Forelimb muscle (tissue), 1 donor: ENCODE measurements at places on chromosomes 4 and X. TPM values are rescaled to one million over a fixed set of nuclear protein-coding genes. Genes with fewer than 3 reads are reported as not detected.

DNA sequence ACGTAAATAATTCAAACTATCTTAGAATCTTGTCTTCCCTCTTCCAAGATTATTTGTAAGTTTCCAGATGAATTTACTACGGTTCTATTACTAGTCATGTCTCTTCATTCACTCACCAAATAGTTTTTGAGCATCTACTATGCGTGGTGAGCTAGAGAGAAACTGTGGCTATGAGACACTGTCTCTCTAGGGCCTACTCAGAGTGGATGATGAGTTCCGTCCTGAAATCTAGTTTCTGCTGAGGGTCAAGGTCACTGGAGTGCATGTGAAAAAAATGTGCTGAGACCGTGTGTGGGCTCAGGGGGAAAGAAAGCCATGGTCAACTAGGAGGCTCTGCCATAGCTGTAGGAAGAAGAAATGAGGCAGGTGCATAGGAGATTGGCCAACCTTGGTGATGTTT lies 320.2 kb upstream of the GATB start:
- no peak for DNase-seq

DNA sequence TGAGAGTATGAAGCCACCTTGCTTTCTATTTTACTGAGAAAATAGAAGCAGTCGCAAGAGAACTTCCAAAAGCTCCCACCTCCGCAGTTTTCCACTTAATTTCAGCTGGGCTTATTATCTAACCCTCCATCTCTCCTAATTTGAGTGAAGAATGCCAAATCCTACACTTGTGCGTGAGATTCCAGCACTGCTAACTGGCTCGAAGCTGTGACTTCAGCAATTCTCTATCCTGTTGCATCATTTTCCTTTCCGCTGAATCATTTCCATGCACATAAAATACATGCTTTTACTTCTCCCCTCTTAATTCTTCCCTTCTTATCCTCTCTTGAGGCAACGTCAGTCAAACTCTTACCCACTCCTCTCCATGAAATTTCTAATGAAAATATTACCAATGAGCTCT lies 189.5 kb downstream of the GASK1B start:
- no peak for DNase-seq

DNA sequence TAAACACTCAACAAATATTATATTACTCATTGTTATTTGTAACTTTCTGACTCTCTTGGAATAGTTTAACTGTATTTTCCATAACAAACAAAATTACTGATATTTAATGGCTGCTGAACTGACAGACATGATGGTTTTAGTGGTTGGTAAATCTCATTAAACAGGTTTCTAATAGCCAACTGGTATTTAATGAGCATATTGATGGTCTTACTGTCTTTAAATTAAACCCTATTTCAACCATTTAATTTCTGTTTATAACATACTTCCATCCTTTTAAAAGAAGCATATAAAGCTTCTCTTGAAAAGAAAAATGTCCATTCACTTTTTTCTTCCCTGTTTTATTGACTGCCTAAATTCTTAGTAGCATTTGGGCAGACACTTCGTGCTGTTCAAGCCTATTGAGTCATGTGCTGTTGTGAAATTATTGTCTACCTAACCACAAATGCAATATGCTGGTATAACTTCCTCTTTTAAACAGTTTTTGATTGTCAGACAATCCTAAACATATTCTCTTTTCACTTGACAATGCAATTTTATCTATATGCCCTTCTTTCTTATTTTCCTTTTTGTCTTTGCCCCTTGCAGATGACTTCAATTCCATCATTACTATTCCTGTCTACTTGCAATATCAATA lies 163.9 kb upstream of the SLC7A11 start:
- no peak for DNase-seq

DNA sequence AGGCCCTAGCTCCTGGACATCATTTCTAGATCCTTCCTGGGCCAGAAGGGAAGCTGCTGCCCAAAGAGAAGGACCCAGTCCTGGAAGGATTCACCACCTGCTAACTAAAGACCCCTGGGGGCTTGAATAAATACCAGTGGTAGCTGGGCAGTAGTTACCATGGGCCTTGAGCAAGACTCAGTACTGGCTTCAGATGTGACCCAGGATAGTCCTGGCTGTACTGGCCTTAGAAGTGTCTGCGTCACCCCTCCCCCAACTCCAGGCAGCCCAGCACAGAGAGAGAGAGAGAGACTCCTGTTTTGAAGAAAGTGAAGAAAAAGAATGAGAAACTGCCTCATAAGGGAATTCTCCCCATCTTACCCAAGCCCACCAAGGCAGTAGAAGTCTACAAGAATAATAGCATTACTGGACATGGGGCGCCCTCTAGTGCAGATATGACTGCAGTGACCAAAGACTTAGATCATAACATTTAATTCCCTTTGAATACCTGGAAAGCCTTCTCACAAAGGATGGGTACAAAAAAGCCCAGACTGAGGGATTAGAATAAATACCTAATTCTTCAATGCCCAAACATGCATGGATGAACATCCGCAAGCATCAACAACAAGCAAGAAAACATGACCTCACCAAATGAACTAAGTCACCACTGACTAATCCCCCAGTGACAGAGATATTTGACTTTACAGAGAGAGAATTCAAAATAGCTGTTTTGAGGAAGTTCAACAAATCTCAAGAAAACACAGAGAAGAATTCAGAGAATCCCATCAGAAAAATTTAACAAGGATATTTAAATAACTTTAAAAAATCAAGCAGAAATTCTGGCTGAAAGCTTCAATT lies 171.8 kb downstream of the HNRNPD start:
- no peak for DNase-seq

DNA sequence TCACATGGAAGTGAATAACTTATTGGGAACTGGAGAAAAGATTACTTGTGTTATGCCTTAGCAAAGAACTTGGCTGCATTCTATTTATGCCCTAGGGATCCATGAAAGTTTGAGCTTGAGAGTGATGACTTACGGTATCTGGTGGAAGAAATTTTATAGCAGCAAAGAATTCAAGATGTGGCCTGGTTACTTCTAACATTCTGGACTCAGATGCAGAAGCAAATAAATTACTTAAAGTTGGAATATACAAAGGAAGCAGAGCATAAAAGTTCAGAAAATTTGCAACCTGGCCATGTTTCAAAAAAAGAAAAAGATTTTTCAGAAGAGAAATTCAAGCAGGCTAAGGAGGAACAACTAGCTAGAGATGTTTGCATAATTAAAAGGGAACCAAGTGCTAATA lies 252.3 kb upstream of the WDFY3 start:
- peak; percentile 13 for DNase-seq

DNA sequence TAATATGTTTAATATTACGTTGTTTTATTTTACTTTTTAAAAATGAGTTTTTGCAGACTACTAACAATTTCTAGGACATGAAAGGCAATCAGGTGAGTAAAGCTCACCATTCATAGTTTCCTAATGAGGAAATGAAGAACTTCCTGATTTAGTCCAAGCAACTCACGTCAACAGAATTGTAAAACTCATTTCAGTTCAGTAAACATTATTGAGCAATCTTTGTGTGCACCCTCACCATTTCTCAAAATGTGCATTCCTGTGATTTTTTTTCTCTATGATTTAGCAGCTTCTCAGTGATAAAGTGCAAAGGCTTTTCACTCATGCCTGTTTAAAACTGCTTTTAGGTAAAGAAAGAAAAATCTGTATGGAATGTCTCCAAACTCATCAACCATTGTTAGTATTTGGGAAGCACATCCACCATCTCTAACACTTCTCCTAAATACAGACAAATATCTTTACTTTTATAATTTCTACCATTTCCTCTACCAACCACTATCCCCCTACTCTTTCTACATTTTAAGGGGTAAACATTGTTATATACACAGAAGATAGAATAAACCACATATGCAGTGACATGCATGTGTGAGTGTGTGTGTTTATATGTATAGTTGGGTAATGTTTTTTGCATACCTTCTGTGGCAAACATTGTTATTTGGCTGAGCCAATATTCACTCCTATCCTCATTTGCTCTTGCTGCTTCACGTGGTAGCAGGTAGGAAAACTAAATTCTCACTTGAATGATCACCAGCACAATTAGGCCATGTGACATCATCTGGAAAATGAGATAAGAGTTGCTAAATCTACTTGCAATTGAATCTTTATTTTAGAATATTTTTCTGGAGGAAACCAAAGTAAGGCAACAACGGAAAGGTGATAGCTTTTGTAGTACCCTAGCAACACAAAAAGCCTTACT lies 54.7 kb upstream of the PRDM8 start:
- no peak for DNase-seq

GRCh38 chrX:71198066-71198465 lies 25.0 kb upstream of the GJB1 start:
- DNase-seq, result no peak

DNA sequence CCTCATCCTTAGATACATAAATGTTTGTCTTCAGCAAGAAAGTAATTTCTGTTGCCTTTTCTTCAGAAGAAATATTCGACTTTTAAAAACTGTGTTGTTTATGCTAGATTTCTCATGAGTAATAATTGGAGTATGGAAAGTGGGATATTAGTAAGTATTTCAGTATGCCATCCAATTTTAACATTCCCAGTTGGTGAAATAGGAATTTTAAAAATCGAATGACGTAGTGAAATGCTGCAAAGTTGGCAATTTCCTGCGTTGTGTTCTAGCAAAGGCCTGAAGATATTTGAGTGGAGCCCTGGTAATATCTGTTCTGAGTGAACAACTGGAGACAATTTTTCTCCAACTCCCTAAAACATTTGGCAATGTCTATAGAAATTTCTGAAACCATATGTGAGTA lies 190.1 kb downstream of the ZNF330 start:
- no peak for DNase-seq

DNA sequence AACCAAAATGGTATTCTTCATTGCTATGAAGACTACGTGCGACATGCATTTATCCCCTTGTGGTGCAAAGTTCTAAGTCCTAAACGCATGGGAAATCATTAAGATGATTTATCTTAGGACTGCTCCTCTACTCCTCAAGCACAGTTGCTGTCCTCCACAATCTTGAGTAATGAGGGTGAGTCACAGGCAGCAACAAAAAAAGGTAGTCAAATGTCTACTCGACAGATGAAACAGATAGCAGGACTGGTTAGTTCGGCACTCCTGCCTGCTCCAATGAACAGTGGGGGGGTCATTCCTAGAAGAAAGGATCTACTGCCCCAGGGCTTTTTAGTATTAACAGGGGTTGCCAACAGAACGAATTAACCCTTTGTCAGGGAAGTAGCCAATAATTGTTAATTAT lies 233.7 kb upstream of the FGF13 start:
- no peak for DNase-seq

DNA sequence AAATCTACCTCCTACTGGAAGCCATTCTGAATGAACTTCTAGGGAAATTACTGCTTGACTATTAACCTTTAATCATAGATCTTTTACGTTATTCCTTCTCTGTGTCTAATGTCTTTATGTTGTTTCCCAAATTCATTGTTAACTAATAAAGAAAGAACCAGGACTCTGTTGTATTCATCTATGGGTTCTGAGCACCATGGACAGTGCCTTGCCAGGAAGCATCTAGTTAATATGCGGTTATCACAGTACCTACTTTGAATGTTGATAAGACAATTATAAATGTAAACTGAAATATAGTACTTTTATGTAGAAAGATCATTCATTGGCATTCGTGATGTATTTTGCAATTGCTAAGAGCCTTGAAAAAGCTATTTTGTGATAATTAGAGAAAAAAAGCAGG lies 23.8 kb downstream of the NWD2 start:
- DNase-seq, result no peak

- DNase-seq, result no peak
These were observed 110.1 kb downstream of the SMIM20 start for GRCh38 chr4:26024079-26024478.

DNA sequence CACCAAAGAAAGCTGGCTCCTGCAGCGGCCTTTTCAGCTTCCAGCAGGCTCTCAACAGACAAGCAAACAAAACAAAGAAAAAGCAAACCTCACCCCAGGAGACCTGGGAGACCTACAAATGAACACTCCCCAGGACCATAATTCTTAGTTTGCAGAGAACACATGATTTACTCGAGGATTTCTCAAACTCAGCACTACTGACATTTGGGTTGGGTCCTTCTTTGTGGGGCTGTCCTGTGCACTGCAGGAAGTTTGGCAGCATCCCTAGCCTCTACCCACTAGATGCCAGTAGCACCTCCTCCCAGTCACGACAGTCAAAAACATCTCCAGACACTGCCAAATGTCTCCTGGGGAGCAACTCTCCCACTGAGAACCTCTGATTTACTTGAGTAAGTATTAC lies 21.9 kb downstream of the APOO start:
- no peak for DNase-seq

DNA sequence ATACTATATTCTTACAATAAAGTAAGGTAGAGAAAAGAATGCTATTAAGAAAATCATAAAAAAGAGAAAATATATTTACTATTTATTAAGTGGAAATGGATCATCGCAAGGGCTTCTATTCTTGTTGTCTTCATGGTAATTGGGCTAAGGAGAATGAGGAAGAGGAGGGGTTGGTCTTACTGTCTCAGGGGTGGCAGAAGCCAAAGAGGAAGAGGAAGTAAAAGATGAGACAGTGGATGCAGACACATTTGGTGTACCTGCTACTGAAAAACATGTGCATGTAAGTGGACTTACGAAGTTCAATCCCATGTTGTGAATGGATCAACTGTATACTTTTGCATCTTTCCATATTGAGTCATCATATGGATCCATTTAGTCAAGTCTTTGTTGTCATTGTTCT lies 1502.1 kb upstream of the ADGRL3 start:
- no peak for DNase-seq

DNA sequence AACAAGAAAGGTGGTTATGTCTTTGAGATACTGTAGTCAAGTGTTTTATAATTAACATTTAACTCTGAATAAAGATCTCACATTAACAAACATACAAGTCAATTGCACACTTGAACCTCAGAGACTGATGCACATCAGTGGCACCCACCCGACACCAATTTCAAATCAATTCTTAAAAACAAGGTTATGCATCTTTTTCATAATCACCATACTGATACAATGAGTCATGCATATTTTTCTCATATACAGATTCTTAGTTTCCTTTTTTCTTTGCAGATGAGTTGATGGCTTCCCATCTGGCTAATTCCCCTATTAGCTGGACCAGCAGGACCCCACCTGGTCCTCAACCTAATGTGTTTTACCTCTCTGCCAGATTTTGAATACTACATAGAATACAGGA lies 136.2 kb upstream of the RPL34 start:
- DNase-seq, result no peak

The JAKMIP1 gene
- polyA plus RNA-seq, result not detected

The GAGE12H gene
- not detected for polyA plus RNA-seq

The TMSB15A gene
- 9.8 TPM for polyA plus RNA-seq

The EDA gene
- 19.2 TPM for polyA plus RNA-seq

The KCNE5 gene
- polyA plus RNA-seq, result 61.0 TPM

The PAGE5 gene
- not detected for polyA plus RNA-seq

The CLIC2 gene
- 3.6 TPM for polyA plus RNA-seq

The MORF4L2 gene
- 249 TPM for polyA plus RNA-seq

The MAGEC2 gene
- not detected for polyA plus RNA-seq

The COL4A6 gene
- 1.7 TPM for polyA plus RNA-seq

The ETDB gene
- not detected for polyA plus RNA-seq

The CSAG3 gene
- not detected for polyA plus RNA-seq

The TNMD gene
- 68.7 TPM for polyA plus RNA-seq

The ZDHHC15 gene
- 2.1 TPM for polyA plus RNA-seq
